A172 (cell line): ENCODE measurements at places on chromosomes 3 and 15. TPM values are rescaled to one million over a fixed set of nuclear protein-coding genes. Genes with fewer than 3 reads are reported as not detected.

DNA sequence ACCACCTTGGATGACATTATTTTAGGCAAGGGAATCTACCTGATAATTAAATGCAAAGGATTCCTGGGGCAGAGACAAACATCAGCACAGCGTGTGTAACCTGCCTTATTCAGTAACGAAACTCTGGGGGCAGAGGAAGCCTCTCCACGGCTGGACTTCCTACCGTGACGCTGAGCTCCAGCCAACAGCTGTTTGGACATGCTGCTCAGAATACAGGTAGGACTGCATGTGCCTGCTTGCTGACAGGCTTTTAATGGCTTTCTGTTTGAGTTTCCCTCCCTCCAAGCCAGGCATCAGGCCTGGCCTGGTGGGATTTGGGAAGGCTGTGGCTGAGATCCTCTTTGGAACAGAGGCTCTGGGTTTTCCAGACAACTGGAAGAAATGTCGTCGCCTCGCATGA lies 150.6 kb downstream of the ADAMTS17 start:
- DNase-seq = no peak

GRCh38 chr3:126896067-126896441 lies 86.9 kb upstream of the PLXNA1 start:
- no peak for DNase-seq

DNA sequence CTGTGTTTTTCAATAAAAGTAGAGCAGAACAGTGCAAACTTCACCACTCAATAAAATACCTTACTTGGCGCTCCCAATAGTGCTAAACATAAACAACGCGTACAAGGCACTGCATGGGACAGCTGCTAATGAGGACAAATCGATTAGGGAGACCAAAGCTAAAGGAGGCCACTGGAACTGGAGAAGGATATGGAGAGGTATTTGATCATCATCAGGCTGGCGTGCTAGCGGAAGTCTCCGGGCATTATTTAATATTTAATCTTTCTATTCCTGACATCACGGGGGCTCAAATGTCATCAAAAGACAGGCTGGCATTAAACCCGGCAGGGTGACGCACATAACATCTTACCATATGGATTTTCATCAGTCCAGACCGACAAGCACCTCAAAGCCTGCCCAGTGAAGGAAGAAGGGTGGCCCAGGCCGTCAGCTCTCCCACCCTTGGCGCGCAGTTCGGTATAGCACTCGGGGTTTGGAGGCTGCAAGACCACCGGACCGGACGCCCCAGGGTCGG lies 604 bp downstream of the CCPG1 start:
- peak; percentile 22 for DNase-seq

RBP2 gene
- not detected in 2 replicates for total RNA-seq

NAA80 gene
- total RNA-seq = 8.5 and 13.1 TPM in 2 replicates

XCR1 gene
- not detected in 2 replicates for total RNA-seq
